ENCODE measurements at places on chromosomes 16 and 17. TPM values are rescaled to one million over a fixed set of nuclear protein-coding genes. Genes with fewer than 3 reads are reported as not detected.

The GAS7 gene
- 104 TPM for total RNA-seq

The KRT33B gene
- not detected for total RNA-seq

DNA sequence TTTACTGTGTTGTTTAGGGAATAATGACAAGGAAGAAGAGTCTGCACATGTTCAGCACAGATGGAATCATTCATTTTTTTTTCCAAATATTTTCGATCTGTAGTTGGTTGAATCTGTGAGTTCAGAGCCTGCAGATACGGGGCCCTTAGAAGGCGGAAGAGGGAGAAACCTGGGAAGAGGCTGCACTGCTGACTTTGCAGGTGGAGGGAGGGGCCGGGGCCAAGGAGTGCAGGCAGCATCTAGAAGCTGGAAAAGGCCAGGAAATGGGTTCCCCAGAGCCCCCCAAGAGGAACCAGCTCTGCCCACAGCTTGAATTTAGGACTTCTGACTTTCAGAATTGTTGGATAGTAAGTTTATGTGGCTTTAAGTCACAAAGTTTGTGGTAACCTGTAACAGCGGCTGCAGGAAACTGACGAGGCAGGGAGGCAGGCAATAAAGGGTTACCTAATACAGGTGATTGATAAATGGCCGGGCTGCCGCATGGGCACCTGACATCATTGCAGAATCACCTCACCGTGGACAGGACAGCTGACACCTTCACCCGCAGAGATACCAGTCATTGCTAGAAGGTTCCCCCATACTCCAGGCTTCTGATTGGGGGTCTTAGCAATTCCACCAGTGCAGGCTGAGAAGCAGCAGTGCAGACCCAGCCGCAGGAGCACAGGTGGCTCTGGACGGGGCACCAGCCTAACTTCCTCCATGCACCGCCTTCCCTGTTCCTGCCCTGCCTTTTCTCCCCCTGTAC lies 181.3 kb downstream of the IRF8 start:
- no peaks in the 10 kb centered on the region for H3K4me1 ChIP-seq
- no peaks in the 10 kb centered on the region for H3K36me3 ChIP-seq
- peak; percentile 21 for DNase-seq
- no peak overlapping the region for H3K4me3 ChIP-seq
- H3K27ac ChIP-seq: no peak overlapping the region

DNA sequence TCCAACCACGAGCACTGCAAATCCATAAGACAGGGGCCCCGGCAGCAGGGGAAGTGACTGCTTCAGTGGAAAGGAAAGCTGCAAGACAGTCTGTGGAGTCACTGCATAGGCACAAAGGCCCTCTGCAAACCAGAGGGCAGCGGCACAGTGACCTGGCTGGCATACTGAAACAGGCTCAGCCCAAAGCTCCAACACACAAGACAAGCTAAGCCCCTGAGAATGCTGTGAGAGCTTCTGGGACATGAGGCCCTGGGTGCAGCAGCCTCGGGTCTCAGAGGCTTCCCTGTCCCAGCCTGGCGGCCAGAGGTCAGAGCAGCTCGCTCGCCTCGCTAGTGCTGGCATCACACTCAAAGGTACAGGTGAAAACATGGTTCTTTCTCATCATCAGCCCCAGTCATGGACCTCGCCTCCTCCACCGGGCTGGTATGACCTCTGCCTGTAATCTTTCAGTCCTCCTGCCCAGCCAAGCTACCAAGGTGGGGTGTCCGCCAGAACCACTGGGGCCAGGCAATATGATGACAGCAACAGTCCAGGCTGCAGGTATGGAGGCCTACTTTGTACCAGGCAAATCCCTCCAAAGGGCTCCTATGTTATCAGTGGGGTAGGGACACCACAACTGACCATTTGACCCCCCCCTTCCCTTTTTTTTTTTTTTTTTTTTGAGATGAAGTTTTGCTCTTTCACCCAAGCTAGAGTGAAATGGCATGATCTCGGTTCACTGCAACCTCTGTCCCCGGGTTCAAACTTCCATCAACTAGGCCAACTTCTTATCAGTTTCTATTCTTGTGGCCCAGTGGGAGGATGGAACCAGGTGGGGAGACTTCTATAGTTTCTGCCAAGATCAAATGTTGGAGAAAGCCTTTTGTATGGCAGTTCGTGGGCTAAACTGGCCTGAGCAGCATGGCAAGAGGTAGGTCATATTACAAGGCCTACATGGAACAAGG lies 19.2 kb downstream of the ST3GAL2 start:
- H3K4me1 ChIP-seq: peaks cover 15% of the 10 kb centered on the region
- H3K4me3 ChIP-seq: no peak overlapping the region
- DNase-seq: no peak
- no peaks in the 10 kb centered on the region for H3K36me3 ChIP-seq
- no peaks in the 10 kb centered on the region for H3K27me3 ChIP-seq

GRCh38 chr16:83680980-83681379 lies 126.8 kb upstream of the HSBP1 start:
- H3K27ac ChIP-seq: no peak overlapping the region
- no peaks in the 10 kb centered on the region for H3K27me3 ChIP-seq
- no peaks in the 10 kb centered on the region for H3K4me1 ChIP-seq
- no peaks in the 10 kb centered on the region for H3K36me3 ChIP-seq

- no peak overlapping the region for H3K27ac ChIP-seq
- peaks cover 33% of the 10 kb centered on the region for H3K4me1 ChIP-seq
- no peak for DNase-seq
- H3K36me3 ChIP-seq: peaks cover 6% of the 10 kb centered on the region
Observed at GRCh38 chr16:81483970-81484595, 39.5 kb downstream of the CMIP start.

- H3K4me1 ChIP-seq: no peaks in the 10 kb centered on the region
- H3K4me3 ChIP-seq: no peak overlapping the region
- no peak overlapping the region for H3K27ac ChIP-seq
- DNase-seq: no peak
- H3K36me3 ChIP-seq: no peaks in the 10 kb centered on the region
Observed at GRCh38 chr16:12225806-12226465, 249.4 kb downstream of the SNX29 start.

- no peaks in the 10 kb centered on the region for H3K27me3 ChIP-seq
- no peaks in the 10 kb centered on the region for H3K36me3 ChIP-seq
- H3K4me3 ChIP-seq: no peak overlapping the region
Observed at GRCh38 chr17:52140601-52141000, 17.9 kb downstream of the CA10 start.

- no peaks in the 10 kb centered on the region for H3K36me3 ChIP-seq
- H3K4me3 ChIP-seq: no peak overlapping the region
- no peak for DNase-seq
- H3K27me3 ChIP-seq: no peaks in the 10 kb centered on the region
- H3K27ac ChIP-seq: no peak overlapping the region
Observed at GRCh38 chr16:59088431-59088830, 354.3 kb upstream of the GOT2 start.

Data from Peyer's patch (tissue), 4 donors.